ENCODE measurements at places on chromosomes 11 and 22.
A peak's percentile ranks its signal among the peaks of the same experiment; 100 is the strongest.

DNA sequence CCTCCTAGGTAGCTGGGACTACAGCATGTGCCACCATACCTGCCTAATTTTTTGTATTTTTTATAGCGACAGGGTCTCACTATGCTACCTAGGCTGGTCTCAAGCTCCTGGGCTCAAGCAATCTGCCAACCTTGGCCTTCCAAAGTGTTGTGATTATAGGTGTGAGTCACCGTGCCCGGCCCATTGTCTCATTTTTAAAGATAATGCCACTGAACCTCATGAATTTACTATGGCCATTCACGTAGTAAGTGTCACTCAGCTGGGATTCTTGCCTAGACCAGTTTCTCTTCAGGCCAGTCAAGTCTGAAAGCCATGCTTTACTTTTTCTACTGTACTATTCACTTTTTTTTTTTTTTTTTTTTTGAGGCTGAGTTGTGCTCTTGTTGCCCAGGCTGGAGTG is 22.4 kb downstream of the DEPDC5 start:
- DNase-seq = no peak

- no peak for DNase-seq
These were observed 77.1 kb upstream of the EIF3D start for GRCh38 chr22:36606114-36606513.

GRCh38 chr11:2748814-2749554 is 49.2 kb upstream of the KCNQ1OT1 start:
- DNase-seq = no peak

DNA sequence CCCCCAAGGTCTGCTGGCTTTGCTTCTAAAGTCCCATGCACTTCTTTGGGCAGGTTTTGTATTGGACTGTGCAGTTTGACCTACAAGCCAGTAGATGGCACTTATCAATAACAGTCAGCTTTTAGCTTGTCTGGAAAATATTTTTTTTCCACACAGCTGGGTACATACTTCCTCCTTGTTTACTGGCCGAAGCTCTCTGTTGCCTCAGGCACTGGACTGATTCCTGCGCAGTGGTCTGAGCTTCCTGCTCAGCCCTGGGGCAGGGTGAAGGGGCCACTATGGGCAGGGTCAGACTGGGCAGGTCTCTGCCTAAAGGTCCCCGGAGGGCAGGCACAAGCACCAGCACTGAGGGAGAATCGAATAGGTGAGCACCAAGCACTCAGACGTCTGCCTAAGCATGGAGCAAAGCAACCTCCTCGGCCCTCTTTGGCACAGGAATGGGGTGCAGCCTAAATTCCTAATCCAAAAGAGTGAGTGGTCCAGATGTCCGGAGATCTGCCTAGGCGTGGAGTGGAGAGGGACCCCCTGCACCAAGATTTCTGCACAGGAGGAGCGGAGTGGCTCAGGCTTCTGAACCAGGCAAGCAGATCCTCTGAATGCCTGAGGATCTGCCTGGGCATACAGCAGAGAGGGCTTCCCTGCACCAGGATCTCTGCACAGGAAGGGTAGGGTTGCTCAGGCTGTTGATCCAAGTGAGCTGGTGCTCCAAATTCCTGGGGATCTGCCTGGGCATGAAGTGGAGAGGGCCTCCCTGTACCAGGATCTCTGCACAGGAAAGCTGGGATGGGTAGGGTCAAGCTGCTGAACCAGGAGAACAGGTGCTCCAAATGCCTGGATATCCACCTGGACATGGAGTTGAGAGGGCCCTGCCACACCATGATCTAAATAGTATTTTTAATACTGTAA is 105.9 kb upstream of the C11orf58 start:
- DNase-seq = no peak

DNA sequence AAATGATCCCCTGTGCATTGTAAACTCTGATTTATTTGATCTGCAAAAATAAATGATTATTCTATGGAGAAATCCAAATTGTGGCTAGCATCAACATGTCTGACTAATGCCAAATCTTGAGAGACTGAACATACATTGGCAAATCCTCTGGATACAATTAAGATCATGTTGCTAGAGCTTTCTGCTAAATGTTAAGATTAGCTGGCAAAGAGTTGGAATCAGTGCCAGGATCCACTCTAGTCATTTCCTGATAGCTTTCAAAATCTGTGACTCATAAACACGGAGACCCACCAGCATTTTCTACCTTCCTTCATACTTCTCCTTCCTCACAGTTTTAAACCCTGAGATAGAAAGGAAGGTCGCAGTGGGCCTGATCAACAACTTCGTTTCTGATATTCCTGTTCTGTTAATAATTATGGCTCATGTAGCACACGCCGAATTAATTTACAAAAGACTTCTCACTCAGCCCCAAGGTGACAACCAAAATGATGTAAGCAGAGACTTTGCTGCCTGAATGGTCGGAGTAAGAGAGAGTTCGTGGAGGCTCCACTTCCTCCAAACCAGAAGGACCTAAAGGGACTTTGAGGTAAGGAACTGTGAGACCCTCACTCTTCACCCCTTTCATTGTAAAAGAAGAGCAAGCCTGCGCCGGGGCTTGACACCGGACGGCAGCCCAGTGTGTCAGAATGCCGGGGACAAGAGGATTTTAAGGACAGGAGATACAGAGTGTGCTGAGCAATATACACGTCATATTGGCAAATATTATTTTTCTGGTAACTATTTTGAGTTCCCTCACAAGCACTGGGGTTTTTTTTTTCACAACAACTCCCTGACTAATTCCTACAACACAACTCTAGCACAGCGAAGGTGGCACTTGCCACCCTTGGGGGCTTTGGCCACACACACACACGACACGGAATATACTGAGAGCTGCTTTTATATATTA is 42.0 kb downstream of the SERPINH1 start:
- peak; percentile 59 for DNase-seq

DNA sequence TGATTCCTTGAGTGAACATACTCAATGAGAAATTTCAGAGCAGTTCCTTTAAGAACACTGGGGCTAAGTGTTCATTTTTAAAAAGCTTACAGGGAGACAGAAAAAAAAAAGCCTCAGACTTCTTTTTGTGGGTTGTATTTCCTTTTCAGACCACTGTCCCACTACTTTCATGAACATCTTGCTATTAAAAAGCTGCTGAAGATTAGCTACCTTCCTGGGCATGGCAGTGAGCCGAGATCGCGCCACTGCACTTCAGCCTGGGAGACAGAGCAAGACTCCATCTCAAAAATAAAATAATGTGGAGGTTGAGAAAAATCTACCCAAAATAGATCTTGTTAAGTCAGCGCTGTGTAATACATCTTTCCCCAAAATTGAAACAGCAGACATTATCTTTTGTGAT is 10.8 kb downstream of the TRAF6 start:
- DNase-seq = no peak

- DNase-seq = no peak
These were observed 121.8 kb upstream of the PAX6 start for GRCh38 chr11:31932879-31933278.

DNA sequence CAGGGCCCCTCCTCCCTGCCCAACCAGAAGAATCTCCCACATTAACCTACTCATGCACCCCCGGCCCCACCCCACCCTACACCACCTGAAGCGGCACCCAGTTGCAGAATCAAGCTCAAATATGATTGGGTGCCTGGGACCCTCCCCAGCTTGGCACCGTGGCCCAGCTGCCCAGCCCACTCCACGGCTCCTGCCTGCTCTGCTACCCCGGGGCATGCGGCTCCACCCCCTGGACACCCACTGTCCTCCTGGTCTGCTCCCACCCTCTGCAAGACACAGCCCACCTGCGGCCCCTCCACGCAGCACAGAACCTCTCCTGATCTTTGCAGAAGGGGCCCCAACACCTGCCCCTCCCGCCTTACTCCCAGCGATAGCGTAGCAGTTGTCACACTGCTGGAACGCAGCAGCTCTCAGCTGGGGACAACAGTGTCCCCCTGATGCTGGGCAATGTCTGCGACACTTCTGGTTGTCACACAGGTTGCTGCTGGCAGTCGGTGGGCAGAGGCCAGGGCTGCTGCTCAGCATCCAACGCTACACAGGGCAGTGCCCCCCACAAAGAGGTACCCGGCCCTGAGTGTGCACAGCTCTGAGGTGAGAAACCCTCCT is 32.0 kb upstream of the TESMIN start:
- no peak for DNase-seq

GRCh38 chr11:8265681-8266241 is 2.1 kb upstream of the LMO1 start:
- DNase-seq = no peak

DNA sequence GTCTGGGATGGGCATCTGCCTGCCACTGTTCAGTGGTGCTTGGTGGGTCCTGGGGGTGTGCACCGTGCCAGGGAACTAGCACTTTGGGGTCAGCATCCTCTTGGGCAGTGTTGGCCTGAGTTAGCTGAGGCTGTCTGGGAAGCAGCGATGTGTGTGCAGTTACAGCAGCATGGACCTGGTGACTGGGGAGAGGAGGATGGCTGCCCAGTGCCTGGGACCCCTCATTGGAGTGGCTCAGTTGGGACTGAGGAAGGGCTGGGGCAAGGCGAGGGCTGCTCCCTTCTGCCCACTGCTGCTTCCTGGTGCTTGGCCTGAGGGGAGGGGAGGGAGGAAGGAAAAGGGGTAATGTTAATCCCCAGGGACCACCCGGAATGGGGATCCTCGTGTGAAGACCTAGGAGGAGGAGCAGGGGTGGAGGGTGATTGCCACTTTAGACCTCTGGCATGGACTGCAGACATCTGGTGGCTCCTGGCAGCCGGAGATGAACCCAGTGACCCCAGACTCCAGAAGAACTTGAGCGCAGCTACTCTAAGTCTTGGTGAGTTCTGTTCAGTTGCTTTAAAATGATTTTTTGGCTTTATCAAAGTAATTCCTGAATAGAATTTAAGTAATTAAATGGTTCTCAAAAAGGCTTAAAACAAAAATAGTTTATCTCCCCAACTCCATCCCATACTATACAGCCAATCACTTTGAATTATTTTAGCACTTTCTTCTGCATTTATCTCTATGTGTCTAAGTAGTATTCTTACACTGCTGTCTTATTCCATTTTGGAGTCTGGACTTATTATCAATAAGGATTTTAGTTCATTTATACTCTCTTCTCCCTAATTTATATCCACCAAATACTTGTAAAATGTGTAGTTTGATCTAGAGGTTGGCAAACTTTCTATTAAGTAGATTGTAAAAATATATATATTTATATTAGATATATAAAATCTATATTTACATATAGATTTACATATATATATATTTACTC is 15.4 kb upstream of the TMEM191C start:
- DNase-seq = no peak

DNA sequence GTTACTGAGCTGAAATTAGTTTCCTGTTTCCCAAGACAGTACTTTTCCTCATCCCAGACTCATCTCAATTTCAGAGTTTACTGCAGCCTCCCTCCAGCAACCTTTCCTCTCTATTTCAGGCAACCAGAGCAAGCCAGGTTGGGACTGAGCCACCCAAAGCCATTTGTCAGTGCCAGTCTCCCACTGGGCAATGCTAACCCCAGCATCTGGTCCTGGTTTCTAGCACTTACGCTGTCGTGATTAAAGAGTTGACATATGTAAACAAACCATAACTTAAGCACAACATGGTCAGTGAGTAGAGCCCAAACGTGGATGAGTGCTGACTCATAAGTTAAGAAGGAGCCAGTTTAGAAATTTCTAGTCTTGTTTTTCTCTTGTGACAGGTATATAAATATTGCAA is 119.6 kb upstream of the BLID start:
- peak; percentile 80 for DNase-seq

DNA sequence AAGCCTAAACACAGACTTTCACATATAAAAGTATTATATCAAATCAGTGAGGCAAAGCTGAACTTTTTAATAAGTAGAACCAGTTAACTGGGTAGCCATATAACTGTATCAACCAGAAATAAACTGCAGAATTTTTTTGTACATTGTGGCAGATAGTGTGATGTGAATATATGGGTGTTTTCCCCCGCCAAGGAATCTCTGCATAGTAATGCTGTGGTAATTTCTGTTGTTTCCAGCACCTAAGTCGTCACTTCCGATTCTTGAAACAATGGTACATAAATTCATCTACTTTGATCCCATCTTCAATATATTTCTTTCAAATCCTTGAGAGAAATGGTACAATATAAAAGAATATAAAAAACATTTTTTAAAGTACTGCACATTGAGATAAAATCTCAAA is 39.6 kb downstream of the NARS2 start:
- no peak for DNase-seq

GRCh38 chr11:124753624-124754023 is 1.6 kb upstream of the VSIG2 start:
- DNase-seq = no peak

DNA sequence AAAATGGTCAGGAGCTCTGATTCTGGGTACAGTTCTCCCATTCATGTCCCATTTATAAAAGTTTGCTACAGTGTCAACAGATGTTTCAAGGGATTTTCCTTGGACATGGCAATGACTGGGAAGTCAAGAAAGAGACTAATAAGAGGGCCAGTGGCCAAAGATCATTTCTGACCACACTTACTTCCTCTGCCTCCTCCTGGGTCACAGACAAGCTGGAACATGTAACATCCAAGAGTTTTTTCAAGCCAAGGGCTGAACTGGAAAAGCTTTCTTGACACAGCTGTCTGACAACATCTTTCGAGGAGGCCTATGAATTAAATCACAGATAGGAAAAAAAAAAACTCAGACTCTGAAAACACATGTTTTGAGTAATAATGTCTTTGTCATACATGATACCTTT is 8.7 kb downstream of the COMMD9 start:
- DNase-seq = no peak

- DNase-seq = no peak
These were observed 10.4 kb upstream of the CD81 start for GRCh38 chr11:2366733-2367132.

- DNase-seq = no peak
These were observed 132.1 kb upstream of the BLID start for GRCh38 chr11:122248131-122248530.

- no peak for DNase-seq
These were observed 2.4 kb downstream of the LARGE1 start for GRCh38 chr22:33917744-33918406.

All from BJ (cell line).